ENCODE measurements at places on chromosomes 1 and 21.

- no peak for DNase-seq
Observed at GRCh38 chr1:84000196-84000885, 1.4 kb upstream of the TTLL7 start.

DNA sequence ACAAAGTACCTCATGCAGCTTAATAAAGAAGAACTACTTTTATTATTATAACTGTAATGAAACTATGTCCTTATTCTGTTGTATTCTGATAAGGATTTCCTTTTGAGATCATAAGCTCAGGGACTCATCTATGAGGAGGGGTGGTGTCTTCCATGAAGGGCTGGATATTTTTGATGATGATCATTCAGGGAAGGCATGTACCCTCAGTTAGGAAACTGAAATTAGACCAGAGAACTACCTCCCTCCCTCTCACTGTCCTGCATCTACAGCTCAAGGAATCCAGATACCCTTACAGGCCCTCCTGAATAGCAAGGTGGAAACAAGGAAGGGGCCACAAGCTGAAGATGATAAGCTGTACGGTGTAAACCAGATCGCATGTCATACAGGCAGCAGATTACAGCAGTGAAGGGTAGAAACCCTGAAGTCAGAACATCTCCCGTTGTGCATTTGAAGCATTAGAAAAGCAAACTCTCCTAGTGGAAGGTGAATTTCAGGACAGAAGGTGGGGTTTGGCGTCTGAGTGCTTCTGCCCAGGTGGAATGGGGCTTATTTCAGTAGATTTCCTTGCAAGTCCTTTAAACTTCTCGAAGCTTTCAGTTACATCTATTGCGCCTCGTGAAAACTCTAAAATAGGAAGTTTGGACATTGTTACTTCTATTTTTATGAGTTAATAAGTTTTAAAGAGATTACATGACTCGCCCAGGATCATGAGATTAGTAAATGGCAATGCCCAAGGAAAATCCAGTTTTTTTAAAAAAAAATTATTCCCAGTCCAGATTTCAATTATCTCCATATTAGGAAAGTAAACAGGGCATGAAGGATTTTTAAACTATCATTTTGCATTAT lies 101.1 kb upstream of the HNRNPU start:
- no peak for DNase-seq

DNA sequence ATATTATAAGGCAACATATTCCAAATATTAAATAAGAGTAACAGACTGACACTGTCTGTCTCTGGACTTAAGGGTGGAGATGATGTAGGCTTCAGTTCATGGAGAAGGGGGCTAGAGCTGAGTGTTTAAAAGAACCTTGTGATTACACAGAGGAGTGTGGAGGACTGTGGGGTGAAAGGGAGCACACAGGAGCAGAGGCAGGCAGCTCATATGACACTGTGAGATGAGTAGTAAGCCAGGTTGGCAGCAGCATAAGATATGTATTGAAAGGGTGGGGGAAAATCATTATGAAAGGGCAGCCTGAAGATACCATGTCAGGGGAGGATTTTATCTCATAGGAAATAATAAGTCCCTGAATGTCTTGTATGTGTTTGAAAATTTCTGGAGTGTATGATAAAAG lies 104.5 kb downstream of the AK5 start:
- no peak for DNase-seq

DNA sequence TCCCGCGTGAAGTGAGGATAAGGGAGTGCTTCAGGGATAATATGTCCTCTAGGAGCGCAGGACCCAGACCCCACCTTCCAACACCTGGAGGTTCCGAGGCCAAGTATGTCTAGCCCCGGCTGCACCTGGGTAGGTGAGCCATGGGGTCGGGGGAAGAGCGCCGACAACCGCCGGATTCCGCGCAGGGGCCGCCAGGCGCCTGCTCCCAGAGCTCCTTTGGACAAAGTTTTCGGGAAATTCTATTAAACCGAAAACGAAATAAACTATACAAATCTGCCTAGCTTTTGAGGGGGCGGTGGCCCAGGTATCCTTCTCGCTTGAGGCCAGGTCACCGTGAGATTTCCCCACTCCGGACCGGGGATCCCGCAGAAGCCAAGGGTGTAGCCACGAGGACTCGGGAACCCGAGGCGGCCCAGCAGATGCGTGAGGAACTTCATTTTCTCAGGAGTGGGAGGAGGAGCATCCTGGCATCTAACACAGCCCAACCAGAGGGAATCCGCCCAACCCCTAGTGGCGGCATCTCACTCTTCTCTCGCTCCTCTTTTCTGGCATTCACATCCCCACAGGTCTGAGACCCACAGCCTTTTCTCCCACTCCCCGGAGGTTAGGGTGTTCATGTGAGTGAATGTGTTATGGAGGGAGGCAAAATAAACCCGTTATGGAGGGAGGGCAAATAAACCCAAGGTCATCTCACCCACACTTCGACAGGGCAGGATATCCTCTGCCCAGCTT lies 2.3 kb upstream of the DMRTA2 start:
- no peak for DNase-seq

GRCh38 chr1:52182874-52183400 lies 41.0 kb downstream of the ZFYVE9 start:
- DNase-seq: no peak

GRCh38 chr1:41626616-41627375 lies 142.3 kb upstream of the EDN2 start:
- peak; percentile 77 for DNase-seq

- peak; percentile 77 for DNase-seq
Observed at GRCh38 chr1:159071970-159072582, 4.5 kb downstream of the AIM2 start.

- no peak for DNase-seq
Observed at GRCh38 chr1:244761279-244761678, 74.2 kb upstream of the COX20 start.

DNA sequence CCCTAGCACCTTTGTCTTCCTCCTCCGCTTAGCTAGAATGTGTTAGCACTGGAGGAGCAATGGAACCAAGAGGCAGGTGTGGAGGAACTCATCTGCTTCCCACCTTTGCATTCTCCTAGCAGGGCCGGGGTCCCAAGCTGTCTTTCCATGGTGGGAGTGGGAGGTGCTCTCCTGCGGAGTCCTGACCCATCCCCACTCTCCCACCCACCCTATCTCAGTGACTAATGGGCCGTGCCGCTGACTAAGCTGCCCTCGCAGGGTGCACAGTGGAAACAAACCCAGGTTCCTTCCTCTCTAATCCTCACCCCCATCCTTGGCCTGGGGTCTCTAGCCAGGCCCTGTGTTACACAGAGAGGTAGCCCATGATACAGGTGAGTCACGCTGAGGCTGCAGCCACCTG lies 177.5 kb downstream of the HIVEP3 start:
- DNase-seq: peak; percentile 27

GRCh38 chr1:197675583-197676208 lies 99.6 kb downstream of the DENND1B start:
- DNase-seq: no peak

DNA sequence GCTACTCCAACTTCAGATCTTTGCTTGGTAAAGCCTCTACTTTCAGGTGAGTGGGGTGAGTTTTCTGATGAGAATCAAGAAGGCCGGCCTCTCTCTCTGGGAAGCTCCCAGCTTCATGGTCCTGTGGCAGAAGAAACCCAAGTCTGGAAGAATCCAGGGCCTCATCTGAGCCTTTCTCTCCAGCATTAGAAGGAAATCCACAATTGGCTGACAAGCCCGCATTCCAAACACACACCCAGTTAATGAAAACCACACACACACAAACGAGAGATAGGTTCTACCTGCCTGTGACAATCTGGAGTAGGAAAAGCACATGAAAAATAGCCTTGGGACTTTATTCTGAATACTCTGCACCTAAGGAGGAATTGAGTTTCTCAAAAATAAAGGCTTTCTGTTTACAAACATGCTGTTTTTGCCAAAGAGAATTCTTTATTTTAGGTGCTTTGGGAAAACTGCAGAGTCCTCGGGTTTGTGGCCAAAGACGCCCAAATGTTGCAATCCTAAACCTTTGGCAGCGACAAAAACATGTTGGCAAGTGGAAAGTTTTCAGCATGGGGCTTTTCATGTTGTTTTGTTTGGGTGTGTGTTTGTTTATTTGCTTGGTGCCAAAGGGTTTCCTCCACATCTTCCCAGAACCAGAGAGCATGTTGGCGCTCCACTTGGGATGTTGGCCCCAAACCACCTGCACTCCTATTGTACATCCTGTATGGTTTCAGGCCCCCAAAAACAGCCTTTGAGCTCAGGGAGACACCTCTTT lies 216.2 kb downstream of the SETD4 start:
- DNase-seq: no peak

DNA sequence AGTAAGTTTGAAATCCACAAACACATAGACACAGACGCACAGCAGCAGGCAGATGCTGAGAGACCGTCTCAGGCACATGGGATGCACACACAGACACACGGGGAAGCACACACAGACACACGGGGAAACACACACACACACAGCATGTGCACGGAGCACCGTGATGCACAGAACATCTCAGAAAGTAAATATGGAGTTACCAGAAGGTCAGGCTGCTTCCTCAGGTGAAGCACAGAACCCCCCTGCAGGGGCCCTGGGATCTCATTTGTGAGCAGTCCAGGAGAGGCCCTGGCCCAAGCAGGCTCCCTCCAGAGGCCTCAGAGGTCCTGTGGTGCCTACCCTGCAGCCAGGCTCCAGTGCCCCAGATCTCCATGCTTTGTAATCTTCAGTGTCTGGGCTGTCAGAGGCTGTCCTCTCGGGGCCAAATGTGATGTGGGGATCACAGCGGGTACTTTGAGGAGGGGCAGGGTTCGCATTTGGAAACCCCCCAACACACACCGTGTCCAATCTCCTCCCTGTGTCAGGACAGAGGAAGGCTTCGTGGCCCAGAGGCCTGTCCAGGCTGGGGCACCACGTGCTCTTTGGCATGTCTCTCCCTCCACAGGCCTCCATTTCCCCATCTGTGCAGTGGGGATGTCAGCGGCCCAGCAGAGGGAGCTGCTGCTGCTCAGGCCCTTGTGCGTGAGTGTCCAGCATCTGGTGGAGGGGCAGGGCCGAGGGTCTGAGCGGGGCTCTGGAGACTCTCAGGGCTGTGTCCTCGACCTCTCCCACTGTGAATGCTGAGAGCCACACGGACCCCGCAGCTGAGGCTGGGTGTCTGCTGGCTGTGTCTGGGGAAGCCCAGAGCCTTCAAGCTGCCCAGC lies 23.0 kb upstream of the PRSS38 start:
- DNase-seq: no peak

DNA sequence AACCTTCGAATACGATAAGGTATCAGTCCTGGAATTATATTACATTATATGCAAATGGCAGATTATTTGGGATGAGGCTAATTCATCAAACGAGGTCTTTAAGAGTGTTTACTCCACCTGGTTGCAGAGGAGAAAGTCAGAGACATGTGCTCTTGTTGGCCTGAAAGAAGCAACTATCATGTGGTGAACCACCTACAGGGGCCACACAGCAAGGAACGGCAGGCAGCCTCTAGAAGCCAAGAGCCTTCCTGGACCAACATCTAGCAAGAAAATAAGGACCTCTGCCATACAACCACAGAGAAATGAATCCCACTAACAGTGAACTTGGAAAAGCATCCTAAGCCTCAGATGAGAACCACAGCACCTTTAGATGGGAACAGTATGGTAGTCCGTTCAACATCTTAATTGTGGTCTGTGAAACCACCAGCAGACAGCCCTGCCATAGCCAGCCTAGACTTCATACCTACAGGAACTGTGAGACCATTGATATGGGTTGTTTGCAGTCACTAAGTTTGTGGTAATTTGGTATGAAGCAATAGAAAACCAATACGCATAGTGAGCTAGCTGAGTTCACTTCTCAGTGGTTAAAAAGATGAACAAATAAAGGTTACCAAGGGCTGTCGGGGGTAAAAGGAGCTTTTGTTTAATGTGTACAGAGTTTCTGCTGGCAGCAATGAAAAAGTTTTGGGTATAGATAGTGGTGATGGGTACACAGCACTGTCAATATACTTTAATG lies 345.7 kb upstream of the RUNX1 start:
- DNase-seq: peak; percentile 63

DNA sequence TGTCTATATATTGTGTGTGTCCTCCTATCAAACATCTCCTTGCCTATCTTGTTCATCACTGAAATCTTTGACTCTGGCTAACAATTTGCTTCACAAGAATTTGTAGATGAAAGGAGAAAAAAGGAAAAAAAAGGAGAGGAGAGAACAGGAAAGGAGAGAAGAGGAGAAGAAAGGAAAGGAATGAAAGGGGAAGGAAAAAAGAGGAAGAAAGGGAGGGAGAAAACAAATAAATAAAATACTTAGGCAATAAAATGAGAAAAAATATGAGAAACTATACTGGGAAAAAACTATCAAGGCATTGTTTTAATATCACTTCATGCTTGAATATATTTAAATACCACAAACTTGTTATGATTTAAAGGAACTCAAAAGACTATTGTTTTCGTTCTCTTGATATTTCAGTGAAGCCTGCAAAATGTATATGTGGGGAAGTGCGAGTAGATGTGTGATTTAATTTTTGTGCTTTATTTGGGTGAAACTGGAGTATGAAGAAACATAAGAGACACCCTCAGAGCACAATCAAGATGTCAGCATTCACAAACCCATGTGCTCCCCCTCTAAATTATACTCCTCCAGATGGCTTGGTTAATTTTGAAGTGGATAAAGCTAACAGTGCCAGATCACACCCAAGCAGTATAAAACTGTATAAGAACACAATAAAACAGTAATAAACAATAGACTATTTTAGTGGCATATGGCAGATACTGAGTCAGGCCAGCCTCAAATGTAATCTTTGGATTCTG lies 205.7 kb upstream of the SAMSN1 start:
- no peak for DNase-seq

- peak; percentile 73 for DNase-seq
Observed at GRCh38 chr1:84377480-84378095, 20.7 kb upstream of the DNASE2B start.

GRCh38 chr1:34060187-34060730 lies 104.8 kb downstream of the CSMD2 start:
- no peak for DNase-seq

DNA sequence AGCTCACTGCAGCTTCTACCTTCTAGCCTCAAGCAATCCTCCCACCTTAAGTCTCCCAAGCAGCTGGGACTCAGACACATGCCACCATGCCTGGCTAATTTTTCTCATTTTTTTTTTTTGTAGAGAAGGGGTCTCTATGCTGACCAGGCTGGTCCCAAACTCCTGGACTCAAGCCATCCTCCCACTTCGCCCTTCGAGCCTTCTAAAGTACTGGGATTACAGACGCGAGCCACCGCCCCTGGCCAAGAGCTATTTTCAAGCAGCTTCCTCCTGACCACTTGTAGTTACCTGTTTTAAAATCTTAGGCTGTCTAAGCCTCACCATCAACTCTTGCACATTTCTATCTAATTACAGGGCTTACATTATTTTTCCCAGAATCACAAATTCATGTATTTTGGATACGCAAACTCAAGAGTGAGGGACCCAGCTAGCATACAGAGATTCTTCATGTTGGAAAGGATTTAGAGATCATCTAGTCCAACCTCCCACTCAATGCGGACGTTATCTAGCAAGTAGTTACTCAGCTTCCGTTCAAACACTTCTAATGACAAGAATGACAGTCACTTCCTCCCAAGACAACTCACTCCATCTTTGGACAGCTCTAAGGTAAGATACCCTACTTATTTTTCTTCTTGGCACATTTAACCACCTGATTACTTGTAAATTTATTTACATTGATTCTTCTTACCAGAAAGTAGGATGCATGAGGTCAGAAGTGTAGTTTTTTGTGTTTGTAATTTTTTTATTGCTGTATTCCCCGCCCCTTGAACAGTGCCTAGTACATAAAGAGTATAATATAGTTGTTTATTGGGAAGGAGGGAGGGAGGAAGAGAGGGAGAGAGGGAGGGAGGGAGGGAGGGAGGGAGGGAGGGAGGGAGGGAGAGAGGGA lies 65.4 kb downstream of the LUZP1 start:
- DNase-seq: peak; percentile 88

- peak; percentile 88 for DNase-seq
Observed at GRCh38 chr1:183209533-183210158, 23.6 kb downstream of the LAMC2 start.

Measured in PC-3 (cell line).